ENCODE measurements at places on chromosomes 16 and 17. TPM values are rescaled to one million over a fixed set of nuclear protein-coding genes. Genes with fewer than 3 reads are reported as not detected.

DNA sequence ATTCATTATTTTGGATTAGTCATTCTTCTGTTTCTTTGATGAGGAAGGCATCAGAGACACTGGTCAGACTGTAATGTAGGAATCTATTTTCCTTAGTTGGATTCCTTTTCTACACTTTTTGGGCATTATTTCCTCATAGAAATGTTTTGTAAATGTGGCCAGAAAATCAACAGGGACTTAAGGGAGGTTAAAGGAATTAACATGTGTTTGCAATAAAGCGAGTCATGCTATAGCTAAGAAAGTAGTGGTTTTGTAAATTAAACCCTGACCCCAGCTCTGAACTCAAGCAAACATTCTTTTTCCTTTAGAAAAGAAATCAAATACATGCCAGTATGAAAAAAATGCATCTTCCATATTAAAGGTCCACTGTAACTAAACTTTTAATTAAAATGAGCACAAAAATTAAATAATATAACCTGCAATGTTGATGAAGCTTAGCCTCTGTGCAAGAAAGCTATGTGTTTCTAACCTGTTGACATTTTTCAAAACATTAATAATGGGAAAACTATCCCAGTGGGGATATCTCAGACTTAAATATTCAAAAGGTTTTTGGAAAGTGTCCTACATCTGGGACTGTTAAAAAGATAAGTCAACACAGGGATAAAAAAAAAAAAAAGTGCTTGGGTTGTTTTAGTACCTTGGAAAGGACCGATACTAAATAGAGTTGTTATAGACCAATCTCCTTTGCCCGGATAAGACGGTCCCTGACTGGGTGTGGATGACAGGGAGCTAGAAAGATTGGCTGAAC lies 428.0 kb downstream of the CA10 start:
- DNase-seq: peak; percentile 83

DNA sequence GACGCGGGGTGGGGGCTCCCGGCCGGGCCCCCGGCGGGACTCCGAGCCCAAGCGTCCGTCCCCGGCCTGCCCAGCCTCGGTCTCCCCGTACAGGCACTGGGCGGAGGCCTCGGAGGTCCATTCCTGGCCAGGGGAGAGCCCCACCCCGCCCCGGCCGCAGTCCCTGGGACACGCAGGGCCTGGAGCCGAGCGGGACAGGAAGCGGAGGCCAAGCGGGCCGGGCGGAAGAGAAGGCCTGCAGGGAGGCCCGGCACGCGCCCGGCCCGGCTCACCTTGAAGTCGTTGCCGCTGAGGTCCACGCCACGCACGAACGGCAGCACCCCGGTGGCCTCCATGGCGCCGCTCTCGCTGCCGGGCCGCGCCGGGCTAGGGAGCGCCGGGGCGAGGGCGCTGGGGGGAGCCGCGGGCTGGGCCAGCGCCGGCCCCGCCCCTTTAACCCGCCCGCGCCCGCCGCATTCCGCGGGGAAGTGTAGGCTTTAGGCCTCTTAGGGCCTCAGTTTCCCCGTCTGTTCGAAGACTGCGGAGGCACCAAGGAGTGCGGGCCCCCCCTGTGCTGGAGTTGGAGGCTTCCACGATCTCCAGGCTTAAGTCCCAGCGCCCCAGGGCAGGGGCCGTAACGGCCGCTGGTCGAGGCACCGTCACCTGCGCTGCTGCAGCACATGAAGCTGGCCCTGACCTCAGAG lies at the start of gene FLII:
FLII (minus strand) TSS at position 383 of the 683 bp plus-strand sequence; CDS start at position 335, 48 bp downstream.
- DNase-seq: no peak

GRCh38 chr17:75024686-75025397 lies 12.4 kb downstream of the MRPL58 start:
- DNase-seq: no peak

The DNAH17 gene
- 0.59 TPM for total RNA-seq

The MSLN gene
- 1.4 TPM for total RNA-seq

The SLFN13 gene
- total RNA-seq: 3.6 TPM

DNA sequence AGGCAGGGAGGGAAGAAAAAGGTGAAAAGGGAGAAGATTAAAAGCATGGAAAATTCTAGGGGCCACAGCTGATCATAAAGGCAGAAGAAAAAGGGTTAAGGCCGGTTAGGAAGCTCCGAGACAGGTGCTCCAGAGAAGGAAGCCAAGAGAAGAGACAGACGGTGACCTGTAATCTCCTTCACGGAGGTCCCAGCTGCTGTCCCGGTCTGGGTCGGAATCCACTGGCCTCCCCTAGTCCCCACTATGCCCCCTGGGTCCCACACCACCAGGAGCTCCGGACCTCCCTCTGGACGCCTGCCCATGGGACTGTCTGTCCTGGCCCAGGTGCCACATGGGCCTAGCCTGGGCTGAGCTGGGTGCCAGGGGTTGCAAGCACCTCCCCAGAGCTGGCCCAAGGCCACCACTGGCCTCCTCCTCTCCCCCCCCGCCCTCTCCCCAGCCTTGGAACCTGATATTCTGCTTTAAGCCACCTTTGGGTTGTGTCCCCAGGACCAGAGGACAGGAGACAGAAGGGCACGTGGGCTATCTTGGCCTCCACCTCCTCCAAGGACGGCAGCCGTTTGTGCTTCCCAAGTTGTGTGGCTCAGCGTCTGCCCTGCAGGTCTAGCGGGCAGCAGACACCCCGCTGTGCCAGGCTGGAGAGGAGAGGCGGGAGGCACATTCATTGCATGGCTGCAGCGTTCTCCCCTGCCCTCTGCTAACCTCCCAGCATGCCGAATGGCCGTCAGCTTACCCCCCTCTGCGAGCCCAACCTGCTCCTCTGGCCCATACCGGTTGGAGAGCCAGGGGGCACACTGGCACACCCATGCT lies 102.4 kb downstream of the ENGASE start:
- DNase-seq: no peak

DNA sequence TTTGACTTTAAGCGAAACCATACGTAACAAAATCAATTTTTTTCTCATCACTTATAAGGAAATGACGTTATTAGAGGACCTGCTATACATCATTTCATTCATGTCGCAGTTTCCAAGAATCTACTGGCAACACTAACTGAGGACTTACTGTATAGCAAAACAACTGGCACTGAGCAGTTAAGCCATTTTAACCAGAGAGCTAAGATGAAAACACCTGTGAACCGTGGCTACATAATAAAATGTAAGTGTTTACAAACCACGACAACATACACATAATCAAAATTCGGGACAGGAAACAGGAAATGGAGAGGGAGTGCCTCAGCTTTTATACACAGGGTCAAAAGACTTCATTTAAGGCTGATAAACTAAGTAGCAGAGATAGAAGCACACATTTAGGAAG lies 29.5 kb downstream of the METTL16 start:
- DNase-seq: no peak

The SCIMP gene
- 0.99 TPM for total RNA-seq

- no peak for DNase-seq
These were observed 3.0 kb downstream of the KRT27 start for GRCh38 chr17:40779181-40779909.

The CCDC200 gene
- total RNA-seq: not detected

The DVL2 gene
- 47.5 TPM for total RNA-seq

GRCh38 chr17:21210411-21211076 lies 3.4 kb downstream of the TMEM11 start:
- no peak for DNase-seq

DNA sequence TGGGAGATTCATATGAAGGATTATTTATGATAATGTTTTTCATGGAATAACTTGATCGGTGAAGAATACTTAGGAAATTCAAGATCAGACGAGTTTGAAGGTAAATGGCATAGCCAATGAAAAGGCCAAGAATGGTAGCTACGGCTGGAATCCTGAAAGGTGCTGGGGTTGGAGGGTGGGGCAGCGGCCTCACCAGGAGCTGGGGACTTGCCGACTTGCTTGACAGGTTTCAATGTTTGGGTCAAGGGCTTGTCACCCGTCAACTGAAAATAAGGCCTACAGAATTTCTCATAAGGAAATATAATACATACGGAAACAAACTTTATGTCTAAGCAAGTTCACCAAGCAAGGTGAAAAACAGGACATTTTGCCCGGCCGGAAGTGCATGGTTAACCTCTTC lies 9.9 kb downstream of the CRYM start:
- no peak for DNase-seq

GRCh38 chr17:66406701-66407644 lies 104.6 kb downstream of the PRKCA start:
- DNase-seq: no peak

DNA sequence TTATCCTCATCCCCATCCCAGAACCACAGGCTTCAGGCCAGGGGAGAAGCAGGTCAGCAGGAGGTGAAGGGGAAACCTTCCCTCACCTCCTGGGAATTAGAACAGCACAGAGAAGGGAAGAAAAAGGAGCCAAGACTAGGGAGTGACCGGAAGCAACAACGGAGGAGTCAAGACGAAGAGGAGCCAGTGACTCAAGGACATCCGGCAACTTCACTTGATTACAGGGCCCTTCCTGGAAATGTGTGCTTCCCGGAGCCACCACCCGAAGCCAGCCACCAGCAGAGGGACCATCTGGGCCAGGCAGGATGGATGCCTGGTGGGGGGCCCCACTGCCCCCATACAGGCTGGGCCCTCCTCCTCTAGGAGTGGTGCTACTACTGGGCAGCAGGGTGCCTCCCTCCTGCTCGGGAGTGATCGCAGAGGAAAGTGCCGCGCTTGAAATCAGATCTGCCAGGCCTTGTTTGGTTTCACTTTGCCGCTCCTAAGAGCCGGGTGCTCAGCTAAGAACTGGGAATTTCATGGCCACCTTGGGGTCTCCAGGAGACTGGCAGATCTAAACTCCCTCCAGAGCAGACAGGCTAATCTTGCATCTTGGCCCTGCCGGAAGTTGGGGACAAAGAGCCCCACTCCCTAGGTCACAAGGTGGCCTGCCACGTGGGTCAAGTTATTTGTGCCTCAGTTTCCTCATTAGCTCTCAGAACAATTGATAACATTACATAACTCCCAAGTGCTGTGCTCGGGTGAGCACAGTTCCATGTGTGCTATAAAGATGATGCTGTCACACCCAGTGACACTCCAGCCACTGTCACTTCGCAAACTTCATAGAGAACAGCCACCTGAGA lies 6.6 kb downstream of the CDC42EP4 start:
- peak; percentile 73 for DNase-seq

The LUC7L gene
- total RNA-seq: 71.7 TPM

GRCh38 chr16:8075271-8075670 lies 515.0 kb downstream of the TMEM114 start:
- no peak for DNase-seq

GRCh38 chr16:27620541-27620940 lies 70.6 kb downstream of the KATNIP start:
- DNase-seq: no peak

DNA sequence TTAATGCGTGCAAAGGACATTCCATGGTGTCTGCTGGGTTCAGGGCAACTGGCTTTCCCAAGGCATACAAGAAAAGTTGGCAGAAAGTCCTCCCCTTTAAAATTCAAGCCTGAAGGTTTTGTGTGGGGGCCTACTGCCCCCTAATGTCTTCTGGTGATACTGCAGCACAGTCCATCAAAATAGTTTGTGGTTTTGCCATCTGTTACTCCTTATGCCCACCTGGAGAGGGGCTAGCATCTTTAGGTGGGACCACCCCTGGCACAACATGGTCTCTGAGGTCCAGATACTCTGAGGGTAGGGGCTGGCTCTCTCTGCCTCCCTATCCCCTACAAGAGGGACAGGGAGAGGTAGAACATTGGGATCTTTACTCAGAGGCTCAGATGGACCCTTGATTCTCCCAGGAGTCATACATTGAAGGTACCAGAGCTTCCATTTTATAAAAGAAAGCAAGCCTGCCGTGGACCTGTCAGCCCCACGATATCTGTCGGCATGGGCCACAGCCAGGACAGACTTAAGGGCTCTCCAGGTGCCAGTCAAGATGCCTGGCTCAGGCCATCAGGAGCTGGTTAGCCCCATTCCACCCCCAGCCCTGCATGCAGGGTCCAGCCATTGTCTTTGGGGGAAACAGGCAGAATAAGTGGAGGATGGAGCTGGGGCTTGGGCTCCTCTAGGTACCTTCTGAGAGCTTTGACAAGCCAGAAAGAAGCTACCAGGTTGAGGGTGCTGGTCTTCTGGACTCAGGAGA lies 6.3 kb downstream of the ESRP2 start:
- peak; percentile 47 for DNase-seq

DNA sequence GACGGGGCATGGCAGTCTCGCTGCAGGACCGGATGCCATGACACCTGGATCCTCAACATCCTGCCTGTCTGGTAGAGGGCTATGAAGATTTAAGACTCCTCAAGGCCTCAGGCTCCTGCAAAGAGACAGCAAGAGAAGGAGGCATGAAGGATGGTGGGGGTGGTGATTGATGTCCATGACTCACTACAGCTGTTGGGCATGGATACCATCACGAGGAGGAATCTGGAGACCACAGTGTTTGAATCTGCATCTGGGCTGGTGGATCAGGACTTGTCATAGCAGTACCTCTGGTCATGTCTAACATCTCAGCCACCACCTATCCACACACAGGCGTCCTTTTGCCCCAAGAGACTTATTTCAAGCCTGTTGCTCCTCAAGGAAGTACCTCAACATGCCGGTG lies 50.2 kb upstream of the WSCD1 start:
- no peak for DNase-seq

- DNase-seq: no peak
These were observed 99.5 kb upstream of the AXIN2 start for GRCh38 chr17:65660947-65661346.

GRCh38 chr17:73546770-73547536 lies 97.3 kb downstream of the SDK2 start:
- no peak for DNase-seq

DNA sequence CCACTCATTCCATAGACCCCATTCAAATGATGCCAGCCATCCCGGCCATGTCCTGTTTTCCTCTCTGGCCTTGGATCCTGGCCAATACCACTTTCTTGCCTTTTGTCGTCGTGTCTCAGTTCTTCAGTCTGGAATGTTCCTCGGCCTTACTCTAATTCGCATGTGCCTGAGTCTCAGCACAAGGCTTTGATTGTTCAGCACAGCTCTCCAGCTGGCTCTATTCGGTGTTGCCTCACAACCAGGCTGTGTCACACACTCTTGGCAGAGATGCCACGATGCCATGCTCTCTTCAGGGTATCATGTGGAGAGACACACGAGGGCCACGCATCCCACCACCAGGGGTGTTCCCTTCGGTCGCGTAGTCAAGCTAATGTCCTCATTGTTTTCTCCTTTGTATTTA lies 1.8 kb upstream of the VPS4A start:
- DNase-seq: no peak

GRCh38 chr16:69837380-69837779 lies 75.2 kb downstream of the WWP2 start:
- DNase-seq: no peak

DNA sequence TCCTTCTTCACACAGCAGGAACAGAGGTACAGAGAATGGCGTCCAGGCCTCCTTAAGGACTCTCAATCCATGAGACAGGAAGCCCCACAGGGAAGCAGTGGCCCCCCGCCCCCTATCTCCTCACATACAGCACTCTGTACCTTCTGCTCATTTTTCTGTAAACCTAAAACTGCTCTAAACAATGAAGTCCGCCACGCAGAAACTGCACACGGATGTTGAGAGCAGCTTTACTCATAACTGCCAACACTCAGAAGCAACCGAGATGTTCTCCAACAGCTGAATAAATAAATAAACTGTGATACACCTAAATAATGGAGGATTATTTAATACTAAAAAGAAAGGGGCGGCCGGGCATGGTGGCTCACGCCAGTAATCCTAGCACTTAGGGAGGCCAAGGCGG lies 9.9 kb downstream of the TBC1D16 start:
- no peak for DNase-seq

The IRX3 gene
- 13.1 TPM for total RNA-seq

- no peak for DNase-seq
These were observed 399.9 kb downstream of the WWOX start for GRCh38 chr16:78499399-78499798.

The BCO1 gene
- not detected for total RNA-seq

All from skin of body (tissue), 3 donors.